ENCODE measurements at places on chromosomes 13 and 19. TPM values are rescaled to one million over a fixed set of nuclear protein-coding genes. Genes with fewer than 3 reads are reported as not detected.

The GPR12 gene
- total RNA-seq = 12.7 TPM

The ACER1 gene
- 0.11 TPM for total RNA-seq

The YJEFN3 gene
- 9.2 TPM for total RNA-seq

The CATSPERD gene
- total RNA-seq = not detected

The ELOF1 gene
- 18.3 TPM for total RNA-seq

The PEPD gene
- total RNA-seq = 30.0 TPM

The USHBP1 gene
- total RNA-seq = 2.1 TPM

The ZFP36 gene
- 9.8 TPM for total RNA-seq

The GARRE1 gene
- total RNA-seq = 25.8 TPM

The TEX101 gene
- not detected for total RNA-seq

- DNase-seq = no peak
Observed at GRCh38 chr19:28703400-28703956, 509.5 kb downstream of the UQCRFS1 start.

GRCh38 chr13:91824416-91824815 is 426.0 kb downstream of the GPC5 start:
- DNase-seq = no peak

DNA sequence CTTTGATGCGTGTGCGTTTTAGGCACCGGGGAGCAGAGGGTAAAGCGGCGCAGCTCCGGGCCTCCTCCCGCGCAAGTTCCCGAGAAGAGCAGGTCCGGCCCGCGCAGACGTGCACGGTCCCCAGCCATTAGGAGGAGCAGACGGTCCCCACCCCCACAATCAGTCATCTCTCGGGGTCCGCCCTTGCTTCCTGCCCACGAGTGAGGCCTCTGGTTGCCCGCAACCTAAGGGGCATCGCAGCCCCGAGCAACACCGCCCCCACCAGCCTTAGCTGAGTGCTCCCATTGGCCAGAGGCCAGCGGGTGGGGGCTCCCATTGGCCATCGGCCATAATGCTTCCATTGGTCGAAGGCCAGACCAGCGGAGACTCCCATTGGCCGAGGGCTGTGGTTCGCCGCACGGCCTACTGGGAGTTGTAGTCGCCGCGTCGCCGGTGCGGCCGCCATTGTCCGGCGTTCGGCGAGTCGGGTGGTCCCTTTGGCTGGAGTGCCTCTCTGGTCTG is at the start of gene ZNF8:
TSS of gene ZNF8 (plus strand) at position 415 of the 501 bp plus-strand sequence. CDS start 127 bp downstream, outside the sequence.
- DNase-seq = peak; percentile 98

- DNase-seq = no peak
Observed at GRCh38 chr13:97002581-97002980, 8.3 kb upstream of the OXGR1 start.

- no peak for DNase-seq
Observed at GRCh38 chr13:73274147-73274546, 215.3 kb downstream of the KLF5 start.

DNA sequence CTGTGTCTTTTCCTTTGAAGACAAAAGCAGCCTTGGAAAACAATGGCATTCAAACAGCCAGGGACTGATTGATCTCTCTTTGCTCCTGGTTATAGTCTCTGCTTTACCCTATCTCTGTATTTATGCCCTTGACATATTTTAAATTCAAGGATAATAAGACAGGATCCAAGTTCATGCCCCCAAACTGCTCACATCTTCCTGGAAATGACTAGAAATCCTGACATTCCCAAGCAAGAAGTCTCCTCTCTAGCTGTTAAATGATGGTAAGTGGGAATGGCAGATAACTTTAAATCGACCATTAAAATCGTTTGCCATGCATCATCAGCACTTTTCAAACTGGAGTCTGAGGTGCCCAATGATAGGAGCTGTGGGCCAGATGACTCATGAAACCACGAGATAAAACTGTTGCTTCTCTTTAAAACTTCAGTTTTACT is 435.6 kb downstream of the FOXO1 start:
- no peak for DNase-seq

DNA sequence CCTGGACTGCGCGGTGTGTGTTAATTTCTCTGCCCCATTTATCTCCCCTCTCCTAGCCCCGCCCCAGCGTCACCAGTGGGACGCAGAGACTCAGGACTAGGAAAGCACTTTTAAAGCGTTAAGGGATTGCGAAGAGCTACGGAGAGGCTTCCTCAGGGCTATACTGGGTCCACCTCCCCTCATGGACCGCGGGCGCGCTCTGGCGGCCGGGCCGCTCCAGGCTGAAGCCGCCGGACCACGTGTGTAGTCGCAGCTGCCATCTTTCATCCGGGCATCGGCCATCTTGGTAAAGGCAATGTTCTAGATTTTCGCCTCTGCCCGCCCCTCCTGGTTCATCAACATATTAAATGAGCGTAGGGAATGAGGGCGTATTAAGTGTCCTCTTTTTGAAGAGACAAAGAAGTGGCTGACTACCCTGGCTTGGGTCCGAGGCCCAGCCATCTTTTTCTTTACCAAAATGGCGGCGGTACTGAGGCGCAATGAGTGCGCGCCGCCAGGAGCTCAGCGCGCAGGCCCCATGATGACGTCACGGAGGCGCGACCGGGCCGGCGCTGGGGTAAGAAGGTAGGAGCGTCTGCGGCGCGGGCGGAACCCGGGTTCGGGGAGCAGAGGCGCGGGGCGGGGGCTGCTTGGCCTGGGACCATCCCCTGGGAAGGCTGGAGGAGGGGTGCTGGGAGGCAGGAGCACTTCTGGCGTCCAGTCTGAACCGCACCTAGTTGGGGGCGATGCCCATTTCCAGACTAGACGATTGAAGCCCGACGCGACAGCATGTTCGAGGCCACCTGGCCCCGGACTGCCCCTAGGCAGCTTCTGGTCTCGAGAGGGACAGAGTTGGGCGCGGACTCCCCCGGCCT is at the start of gene CCDC124:
TSS of gene CCDC124 (plus strand) at position 531 of the 854 bp plus-strand sequence. CDS start 3,406 bp downstream, outside the sequence.
- peak; percentile 84 for DNase-seq

GRCh38 chr13:59384154-59384553 is 779.6 kb downstream of the DIAPH3 start:
- DNase-seq = no peak

- no peak for DNase-seq
Observed at GRCh38 chr19:7435586-7435985, 53.2 kb downstream of the PEX11G start.

GRCh38 chr13:68970532-68970931 is 1137.1 kb upstream of the ATXN8OS start:
- DNase-seq = no peak

DNA sequence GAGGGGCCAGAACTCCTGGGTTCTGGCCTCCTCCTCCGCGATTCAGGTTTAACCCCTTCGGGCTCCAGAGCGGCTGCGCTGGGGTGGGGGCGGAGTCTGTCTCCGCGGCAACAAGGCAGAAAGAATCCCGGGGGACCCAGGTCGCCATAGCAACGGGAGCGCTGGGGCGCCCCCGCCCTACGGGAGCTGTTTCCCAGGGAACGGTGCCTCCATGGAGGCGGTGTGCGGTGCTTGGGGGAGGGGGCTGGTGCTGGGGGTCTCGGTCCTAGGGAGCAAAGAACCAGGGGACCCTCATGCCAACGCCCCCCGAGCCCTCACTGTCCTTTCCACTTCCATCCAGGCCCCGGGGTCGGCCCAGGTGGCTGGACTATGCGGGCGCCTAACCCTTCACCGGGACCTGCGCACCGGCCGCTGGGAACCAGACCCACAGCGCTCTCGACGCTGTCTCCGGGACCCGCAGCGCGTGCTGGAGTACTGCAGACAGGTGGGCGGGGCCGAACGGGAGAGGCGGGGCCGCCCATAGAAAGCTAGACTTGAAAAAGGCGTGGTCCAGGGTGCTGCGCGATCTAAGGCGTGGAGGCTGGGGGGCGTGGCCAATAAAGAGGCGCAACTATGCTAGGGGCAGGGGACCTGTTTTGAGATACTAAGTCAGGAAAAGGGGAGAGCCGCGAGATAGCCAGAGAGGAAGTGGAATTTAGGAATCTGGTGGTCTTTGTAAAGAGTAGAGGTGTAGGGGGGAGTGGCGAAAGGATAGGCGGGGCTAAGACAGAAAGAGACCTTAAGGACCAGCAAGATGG is 1.2 kb downstream of the APLP1 start:
- peak; percentile 66 for DNase-seq

GRCh38 chr19:7434391-7434790 is 54.4 kb downstream of the PEX11G start:
- DNase-seq = no peak

DNA sequence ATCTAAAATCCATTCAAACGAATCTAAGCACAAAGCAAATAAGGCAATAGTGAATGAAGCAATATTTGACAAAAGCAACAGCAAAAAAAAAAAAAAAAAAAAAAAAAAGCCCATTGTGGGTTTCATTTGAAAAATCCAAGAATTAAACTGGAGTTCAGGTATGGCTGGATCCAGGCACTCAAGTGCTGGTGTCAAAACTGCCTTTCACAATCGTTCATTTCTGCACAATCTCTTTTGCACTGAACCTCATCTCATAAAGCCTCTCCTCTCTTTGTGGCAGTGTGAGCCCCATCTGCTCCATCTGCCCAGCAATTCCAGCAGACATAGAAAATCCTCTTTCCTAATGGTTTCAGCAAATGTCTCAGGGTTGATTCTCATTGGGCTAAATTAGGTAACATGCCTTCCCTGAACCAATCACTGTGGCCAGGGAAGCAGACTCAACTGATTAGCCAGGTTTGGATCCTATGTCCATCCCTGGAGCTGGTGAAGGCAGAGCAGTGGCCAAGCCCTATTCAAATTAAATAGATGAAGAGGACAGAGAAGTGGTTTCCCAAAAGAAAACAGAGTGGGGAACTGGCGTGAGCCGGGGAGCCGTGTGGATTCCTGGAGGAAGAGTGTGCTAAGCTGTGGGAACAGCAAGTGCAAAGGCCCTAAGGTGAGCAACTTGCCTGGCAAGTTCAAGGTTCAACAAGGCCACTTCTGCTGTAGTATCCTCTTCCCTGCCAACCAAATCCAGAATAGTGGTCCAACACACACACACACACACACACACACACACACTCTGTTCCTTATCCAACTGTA is 1.2 kb upstream of the HIF3A start:
- no peak for DNase-seq

GRCh38 chr19:6766357-6767080 is 716 bp downstream of the SH2D3A start:
- no peak for DNase-seq

GRCh38 chr13:92573467-92574057 is 653.0 kb upstream of the GPC6 start:
- DNase-seq = no peak

All from spinal cord (tissue), 10 donors.